Inflammatory macrophage (primary cell): ENCODE measurements at places on chromosomes 11 and 22.

DNA sequence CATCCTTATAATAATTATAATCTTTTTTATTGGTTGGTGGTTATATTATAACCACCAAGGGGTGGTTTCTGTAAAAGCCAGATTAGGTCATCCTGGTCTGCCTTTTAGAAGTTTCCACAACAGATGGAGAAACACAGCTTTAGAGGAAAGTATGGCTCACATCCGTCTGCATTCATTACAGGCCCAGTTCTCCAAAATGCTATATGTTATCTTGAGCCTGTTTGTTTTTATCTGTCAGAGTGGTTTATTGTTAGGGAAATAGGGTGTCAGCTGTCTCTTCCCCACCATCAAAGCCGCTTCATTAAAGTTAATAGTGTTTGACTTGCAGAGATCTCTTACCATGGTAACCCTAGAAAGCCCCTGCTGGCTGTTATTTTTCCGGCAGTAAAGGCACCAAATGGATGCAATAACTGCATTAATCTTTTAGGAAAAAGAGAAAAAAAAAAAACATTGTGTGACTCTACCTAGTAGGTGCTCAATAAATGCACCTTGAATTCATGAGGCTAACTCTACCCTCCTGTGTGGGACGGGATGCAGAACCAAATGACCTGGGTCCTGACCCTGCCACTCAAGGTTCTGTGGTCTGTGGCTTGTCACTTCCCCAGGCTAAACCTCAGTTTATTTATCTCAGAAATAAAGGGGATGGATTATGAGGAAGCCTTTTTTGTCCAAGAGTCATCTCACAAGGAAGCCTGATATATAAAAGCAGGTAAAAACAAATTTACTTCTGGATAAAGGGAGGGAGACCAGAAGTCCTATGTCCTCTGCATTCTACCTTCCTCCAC lies 118.3 kb downstream of the WT1 start:
- no peak for DNase-seq

DNA sequence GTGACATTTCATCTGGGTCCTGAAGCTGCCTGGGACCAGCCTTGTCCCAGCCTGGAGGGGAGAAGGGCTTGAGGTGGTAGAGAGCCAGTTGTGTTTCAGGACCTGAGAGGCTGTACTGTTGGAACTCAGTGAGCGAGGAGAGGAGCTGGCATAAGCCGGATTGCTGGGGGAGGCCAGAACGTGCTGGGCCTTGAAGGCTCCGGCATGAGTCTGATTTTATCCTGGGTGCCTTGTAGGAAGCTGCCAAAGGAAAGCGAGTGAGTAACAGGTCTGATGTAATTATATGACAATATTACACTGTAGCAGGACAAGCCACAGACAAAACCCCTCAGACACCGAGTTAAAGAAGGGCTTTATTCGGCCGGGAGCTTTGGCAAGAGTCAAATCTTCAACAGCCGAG lies 17.2 kb downstream of the AP2A2 start:
- DNase-seq = peak; percentile 55

- no peak for DNase-seq
These were observed 568.9 kb downstream of the LUZP2 start for GRCh38 chr11:25065746-25066145.

- no peak for DNase-seq
These were observed 11.5 kb upstream of the IGSF9B start for GRCh38 chr11:133968300-133968699.

DNA sequence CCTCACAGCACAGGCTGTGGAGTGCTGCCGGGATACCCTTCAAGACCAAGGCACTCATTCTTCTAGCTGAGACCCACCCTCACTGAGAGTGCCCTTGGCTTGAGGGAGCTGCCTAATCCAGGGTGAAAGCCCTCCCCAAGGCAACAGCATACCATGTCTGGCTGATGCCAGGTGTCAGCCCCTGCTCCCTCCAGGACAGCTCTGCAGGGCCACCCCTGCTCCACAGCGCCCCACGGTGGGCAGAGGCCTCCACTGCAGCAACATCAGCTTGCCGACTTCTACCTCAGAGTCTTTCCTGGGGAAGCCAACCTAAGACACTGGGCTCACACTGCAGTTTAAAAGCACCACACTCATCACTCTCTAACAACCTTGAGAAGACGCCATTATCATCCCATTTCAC lies 29.0 kb downstream of the TTLL1 start:
- peak; percentile 26 for DNase-seq
